Activated T-cell treated with anti-CD3 and anti-CD28 coated beads, Interleukin-2, amount 50 U/mL, for 72 hours (primary cell): ENCODE measurements at places on chromosomes 3 and 15. TPM values are rescaled to one million over a fixed set of nuclear protein-coding genes. Genes with fewer than 3 reads are reported as not detected.

ALDH1A2 gene
- total RNA-seq, result 2.6 TPM

ACAD9 gene
- total RNA-seq, result 21.9 TPM

GRCh38 chr3:98388147-98388546 is 2.3 kb upstream of the OR5K3 start:
- DNase-seq, result no peak

COL6A5 gene
- total RNA-seq, result not detected

DNA sequence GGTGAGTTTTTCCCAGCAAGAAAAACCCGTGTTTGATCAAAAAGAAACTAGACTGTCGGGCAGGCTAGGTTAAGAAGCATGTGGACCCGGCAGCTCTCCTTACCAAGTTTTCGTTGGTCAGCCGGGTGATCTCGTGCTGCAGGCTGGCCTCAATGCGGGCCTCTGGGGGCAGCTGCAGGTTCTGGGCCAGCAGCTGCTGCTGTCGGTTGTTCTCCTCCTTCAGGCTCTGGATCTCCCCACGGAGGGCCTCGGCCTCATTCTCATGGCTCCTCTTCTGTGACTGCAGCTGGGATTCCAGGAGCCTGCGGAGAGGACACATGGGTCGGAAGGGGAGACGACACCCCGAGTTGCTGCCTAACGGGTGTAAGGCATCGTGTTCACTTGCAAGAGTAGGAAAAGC is 44.5 kb upstream of the MYO5C start:
- DNase-seq, result no peak

CYP8B1 gene
- not detected for total RNA-seq

GRCh38 chr3:69282181-69282580 is 103.7 kb downstream of the FRMD4B start:
- DNase-seq, result peak; percentile 60

DNA sequence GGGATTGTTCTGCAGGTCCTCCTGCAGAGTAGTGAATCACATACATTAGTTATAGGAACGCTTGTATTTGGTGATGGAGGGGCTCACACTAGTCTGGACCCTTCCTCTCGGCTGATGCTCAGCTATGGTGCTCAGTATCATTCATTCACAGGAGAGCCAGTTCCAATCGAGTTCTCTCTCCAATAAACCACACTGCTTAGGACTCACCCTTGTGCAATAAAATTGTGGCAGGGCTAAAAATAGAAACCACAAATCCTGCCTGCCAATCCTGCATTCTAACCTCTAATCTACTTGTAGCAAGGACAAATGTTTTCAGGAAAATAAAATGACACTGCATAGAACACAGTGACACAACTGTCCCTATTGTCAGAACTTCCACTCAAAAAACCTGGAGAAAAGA is 138.4 kb upstream of the TBL1XR1 start:
- no peak for DNase-seq

- DNase-seq, result peak; percentile 77
Measured at GRCh38 chr15:42059661-42060476, 34.5 kb downstream of the PLA2G4D start.

DNA sequence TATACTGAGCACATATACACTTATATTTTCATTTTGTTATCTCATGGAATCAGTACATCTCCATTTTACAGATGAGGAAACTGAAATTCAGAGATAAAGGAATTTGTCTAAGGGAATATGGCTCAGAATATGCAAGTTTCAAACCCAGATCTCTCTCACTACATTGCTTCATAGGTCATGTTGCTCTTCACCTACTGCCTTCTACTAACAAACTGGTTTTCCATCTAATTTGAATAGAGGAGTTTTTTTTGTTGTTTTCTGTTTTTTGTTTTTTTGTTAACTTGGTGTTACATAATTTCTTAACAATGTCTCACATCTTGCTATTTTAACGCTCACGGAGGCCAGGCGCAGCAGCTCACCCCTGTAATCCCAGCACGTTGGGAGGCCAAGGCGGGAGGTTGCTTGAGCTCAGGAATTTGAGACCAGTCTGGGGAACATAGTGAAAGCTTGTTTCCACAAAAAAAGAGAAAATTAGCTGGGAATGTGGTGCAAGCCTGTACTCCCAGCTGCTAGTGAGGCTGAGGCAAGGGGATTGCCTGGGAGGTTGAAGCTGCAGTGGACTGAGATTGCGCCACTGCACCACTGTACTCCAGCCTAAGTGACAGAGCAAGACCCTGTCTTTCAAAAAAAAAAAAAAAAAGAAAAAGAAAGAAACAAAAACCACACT is 37.0 kb downstream of the FMN1 start:
- no peak for DNase-seq

SLC51A gene
- total RNA-seq, result not detected

DNA sequence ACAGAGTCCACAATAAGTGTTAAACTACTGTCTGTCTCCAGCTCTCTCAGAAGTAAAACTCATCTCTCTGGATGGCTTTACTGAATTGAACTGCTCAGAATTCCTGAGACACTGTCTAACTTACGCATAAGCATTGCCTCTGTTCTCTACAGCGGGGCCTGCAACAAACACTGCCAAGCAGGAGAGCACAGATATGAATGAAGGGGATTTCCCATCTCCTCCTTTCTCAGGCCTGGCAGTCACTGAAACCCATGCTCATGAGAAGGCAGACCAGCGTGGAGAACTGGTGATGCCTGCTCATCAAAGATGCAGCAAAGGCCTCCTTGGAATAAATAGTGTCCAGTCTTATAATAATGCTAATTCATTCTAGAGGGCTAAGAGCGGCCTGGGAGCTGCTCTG is 10.3 kb downstream of the RASGRP1 start:
- peak; percentile 66 for DNase-seq

- no peak for DNase-seq
Measured at GRCh38 chr3:97721446-97721845, 43.1 kb upstream of the ARL6 start.

DNA sequence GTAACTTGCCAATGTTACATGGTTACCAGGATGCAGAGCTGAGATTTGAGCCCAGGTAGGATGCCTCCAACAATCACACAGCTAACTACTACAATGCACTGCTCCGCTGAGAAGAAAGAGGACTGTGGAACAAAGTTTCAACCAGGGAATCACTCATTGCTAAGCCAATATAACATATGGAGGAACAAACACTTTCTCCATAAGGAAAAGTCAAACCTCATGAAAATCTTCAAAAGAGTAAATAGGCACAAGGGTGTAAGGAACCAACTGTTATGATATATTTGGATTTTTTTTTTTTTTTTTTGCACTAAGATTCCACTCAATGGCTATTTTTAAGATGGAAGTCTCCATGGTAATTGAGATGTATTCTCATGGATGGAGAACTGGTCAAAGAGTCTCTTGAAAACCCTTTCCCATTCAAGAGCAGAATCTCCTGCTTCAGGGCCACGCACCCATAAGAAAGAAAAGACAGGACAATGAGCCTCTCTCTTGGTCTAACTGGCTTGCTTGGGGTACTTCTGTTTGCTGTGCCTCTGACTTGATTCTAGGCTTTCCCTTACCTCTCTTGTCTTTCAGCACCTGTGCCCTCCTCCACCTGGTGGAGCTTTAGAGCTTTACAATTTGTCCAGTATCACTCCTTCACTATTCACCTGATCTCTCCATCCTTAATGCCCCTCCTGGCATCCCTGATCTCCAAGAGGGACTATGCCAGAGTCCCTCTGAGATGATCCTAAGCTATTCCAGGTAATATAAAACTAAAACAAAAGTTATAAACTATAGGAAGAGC is 252.8 kb downstream of the NTRK3 start:
- DNase-seq, result no peak

GRCh38 chr3:132317229-132317948 is at the start of gene ACP3:
ACP3 (plus strand) TSS chr3:132317407; CDS start chr3:132317457, 50 bp downstream.
- no peak for DNase-seq

- no peak for DNase-seq
Measured at GRCh38 chr3:41640076-41640475, 321.8 kb downstream of the ULK4 start.

RBPMS2 gene
- total RNA-seq, result 0.14 TPM

- DNase-seq, result no peak
Measured at GRCh38 chr3:4845882-4846281, 133.4 kb upstream of the BHLHE40 start.

ZSCAN2 gene
- total RNA-seq, result 9.8 TPM

PAK2 gene
- 99.9 TPM for total RNA-seq

DNA sequence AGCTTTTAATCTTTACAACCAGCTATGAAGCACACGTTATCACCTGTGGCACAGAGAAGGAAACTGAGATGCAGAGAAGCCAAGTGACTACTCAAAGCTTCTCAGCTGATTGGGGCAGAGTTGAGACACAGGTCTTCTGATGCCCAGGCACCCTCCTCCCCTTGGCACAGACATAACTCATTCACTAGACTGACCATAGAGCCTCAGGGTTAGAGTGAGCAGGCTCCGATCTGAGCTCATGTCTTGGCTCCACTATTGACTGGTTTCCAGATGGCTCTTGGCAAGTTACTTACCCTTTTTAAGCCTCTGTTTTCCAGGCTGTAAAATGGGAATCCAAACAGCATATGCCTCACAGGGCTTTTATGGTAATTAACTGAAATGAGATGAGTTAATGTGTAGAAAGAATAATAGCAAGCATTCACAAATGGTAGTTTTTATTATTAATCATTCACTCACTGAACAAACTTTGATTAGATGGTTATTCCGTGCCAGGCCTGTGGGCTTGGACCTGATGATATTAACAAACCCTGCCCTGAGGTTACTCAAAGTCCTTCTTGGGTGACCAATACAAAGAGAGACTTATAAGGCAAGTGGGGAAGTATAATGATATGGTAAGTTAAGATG is 184.3 kb downstream of the ANXA2 start:
- DNase-seq, result no peak

ERICH6 gene
- not detected for total RNA-seq

- no peak for DNase-seq
Measured at GRCh38 chr15:86522721-86523120, 443.1 kb downstream of the AGBL1 start.

- no peak for DNase-seq
Measured at GRCh38 chr15:70449311-70450141, 313.8 kb downstream of the UACA start.

GOLGA8R gene
- total RNA-seq, result 2.7 TPM

DNA sequence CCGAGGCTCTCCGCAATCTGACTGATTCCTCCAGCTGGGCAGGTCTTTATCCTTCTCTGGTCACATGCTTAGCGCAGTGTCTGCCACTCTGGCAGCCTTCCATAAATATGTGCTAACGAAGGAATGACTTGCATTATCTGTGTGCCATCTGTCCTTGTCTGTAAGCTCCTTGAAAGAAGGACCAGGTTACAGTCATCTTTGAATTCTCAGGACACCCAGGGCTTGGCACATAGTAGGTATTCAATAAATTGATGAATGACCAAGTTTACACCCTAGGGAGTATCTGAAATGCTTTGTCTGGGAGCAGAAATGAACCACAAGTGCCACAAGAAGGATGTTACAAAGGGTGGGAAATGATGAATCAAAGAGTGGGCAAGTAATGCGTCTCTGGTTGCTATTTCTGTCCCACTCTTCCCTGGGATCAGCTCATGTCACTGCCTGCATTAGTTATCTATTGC is 16.5 kb upstream of the FAM3D start:
- DNase-seq, result no peak

DNA sequence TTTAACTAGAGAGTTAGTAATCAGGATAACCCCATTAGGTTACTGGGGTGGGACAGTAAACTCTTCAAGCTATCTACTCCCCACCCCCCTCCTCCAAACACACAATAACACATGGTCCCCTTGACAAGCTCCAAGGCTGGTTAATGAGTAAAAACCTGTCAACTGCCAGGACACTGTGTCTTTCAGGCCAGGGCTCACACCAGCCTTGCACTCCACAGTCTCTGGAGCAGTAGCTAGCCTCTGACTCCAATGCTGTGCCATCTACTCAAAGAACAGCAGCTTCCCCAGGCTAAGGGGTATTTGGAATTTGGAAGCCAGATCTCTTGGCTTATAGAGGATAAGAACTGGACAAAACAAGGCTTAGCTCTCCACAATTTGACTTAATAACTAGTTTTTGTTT is 115.8 kb downstream of the LRIG1 start:
- DNase-seq, result no peak

DNA sequence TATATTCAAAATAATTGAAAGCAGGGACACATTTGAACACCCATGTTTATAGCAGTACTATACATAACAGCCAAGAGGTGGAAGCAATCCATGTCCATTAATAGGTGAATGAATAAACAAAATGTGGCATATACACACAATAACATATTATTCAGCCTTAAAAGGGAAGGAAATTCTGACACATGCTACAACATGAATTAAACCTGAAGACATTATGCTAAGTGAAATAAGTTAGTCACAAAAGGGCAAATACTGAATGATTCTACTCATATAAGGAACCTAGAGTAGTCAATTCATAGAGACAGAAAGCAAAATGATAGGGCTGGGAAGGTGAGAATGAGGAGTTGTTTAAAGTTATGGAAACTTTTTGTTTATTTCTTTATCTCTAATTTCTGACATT is 40.9 kb downstream of the SNTN start:
- DNase-seq, result no peak

CX3CR1 gene
- total RNA-seq, result 2.7 TPM

DNA sequence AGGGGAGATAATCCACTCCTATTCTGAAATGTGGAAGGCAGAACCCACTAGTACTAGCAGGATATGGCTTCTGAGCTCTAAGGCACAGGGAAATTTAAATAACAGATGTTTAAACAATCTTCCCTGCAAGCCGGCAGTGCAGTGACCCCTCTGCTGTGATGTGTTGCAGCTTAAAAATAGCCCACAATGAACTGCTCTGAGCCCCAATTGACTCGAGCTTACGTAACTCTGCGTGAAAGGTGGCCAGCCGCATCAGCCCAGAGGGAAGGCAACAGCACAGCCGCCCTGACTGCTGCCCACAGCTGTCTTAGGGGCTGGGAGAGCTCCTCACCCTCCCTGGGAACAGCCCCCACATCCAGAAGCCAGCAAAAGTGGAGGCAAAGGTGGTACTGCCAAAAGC is 12.5 kb upstream of the CAMKV start:
- DNase-seq, result no peak

DNA sequence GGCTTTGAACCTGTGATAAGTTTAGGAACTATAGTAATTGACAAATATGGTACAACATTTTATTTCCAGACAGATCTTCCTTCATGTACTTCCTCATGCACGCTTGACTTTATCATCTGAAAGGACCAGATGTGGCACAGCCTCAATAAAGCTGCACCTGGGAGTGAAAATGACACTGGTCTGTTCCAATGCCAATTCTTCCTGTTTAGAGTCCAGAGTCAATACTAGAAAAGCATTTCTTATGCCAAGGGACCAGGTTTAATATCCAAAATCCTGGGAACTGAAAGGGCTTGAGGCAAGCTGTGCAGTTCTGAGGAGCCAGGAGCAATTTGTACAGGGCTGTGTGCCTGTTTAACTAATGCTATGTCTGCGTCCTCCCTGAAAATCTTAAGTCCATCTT is 15.3 kb downstream of the DPH6 start:
- DNase-seq, result no peak

DNA sequence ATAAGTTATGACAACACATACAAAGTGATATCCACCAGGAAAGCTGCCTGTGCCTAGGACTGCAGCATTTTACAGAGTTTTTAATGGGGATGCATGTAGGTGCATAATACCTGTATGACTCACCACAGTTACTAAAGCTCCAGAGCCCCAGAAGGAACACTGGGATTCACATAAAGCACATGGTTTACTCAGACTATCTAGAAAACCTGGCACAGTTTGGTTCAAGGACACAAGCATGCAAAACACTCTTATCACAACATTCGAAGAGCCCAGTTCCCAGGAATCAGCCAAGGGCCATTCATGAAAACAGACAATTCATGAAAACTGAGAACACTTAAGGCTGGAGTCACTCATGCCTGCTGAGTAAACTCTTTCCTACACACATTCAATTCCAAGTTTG is 261.0 kb downstream of the PYDC2 start:
- no peak for DNase-seq

ALPK3 gene
- 0.46 TPM for total RNA-seq

GRCh38 chr3:114078126-114078525 is 21.6 kb downstream of the QTRT2 start:
- DNase-seq, result no peak

GRCh38 chr3:170656284-170656683 is 70.4 kb upstream of the SLC7A14 start:
- DNase-seq, result no peak
